ENCODE measurements at places on chromosomes 3 and 15.

GRCh38 chr15:80550219-80550907, 144.7 kb upstream of the ABHD17C start:
- DNase-seq = peak; percentile 59

- no peak for DNase-seq
These were observed 108.5 kb upstream of the CMC1 start for GRCh38 chr3:28132941-28133340.

GRCh38 chr15:90103701-90104329, 1.5 kb upstream of the IDH2 start:
- DNase-seq = no peak

- peak; percentile 64 for DNase-seq
These were observed 799.3 kb downstream of the DIPK2A start for GRCh38 chr3:144770915-144771351.

GRCh38 chr3:99504258-99504657, 134.1 kb upstream of the COL8A1 start:
- peak; percentile 85 for DNase-seq

- DNase-seq = no peak
These were observed 239.1 kb upstream of the CFAP20DC start for GRCh38 chr3:59288951-59289350.
